Fibroblast of skin of left biceps (primary cell): ENCODE measurements at places on chromosomes 1 and 21.

DNA sequence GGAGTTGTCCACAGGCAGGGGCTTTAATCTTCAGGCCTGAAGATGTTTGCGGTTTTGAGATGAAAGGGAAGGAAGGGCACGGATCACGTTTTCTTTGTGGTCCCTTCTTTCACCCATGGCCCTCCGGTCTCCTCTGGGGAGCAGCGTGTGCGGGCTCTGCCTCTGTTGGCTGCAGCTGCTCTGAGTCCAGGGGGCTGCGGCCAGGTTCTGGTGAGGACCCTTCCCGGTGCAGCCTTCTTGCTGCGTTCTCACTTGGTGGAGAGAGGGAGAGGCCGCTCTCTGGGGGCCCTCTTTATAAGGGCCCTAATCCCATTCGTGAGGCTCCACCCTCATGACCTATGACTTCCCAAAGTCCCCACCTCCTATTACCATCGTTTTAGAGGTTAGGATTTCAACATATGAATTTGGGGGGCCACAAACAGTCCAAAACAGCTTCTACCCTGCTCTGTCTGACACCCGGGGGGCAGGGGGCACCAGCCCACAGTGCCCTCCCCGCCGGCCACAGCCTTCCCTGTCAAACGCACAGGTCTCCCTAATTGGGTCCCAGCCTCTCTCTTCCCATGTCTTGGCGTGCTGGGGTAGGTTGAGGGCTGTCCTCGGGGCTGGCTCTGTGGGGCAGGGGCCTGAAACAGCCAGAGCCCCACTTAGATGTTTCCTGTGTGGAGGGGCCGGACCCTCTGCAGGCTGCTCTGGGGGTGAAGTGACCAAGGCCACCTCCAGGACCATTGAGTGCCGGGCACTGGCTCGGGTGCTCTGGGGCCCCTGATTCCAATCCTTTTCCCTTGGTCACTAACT is 100.1 kb upstream of the C1orf174 start:
- no peak for DNase-seq

DNA sequence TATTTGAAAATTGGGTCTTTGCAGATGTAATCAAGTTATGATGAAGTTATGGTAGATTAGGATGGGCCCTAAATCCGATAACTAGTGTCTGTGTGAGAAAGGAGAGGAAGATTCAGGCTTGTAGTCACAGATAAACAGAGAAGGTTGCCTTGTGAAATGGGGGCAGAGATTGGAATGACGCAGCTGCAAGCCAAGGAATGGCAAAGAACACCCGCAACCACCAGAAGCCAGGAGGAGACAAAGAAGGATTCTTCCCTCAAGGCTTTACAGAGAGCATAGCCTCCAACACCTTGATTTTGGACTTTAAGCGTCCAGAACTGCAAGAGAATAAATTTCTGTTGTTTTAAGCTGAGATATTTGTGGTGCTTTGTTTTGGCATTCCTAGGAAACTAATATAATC is 35.4 kb upstream of the COL24A1 start:
- no peak for DNase-seq

DNA sequence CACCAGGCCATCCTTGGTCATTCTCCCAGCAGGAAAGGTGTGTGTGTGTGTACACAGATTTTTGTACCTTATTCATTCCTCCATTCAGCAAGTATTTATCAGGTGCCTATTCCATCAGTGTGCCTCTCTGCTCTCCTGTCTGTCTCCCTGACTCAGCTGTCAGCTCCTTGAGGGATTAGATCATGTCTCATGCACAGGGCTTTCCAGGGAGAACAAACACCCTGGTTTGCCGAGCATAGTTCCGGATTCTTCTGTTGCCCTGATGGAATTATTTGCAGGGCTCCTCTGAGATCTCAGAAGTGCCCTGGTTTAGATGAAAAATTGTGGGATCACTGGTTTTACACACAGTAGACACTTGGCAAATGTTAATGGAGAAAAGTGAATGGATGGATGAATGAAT is 8.1 kb upstream of the SDHB start:
- DNase-seq: no peak

GRCh38 chr1:177744906-177745305 is 225.0 kb downstream of the SEC16B start:
- DNase-seq: no peak

DNA sequence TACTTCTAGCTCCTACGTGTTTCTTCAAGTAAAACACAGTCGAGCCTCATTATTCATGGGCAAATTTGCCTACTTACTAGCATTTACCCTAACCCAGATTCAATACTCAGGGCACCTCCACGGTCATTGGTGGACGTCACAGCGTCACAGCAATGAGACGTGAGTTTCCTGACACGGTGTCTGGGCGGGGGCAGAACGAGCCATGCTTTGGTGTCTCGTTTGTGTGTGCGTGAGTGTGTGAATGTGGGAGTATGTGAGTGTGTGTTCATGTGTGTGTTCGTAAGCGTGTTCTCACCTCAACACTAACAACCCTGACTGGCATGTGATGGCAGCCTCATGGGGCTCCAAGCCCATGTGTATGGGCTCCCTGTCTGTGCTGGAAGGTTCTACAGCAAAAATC is 17.5 kb upstream of the COL18A1 start:
- DNase-seq: no peak

DNA sequence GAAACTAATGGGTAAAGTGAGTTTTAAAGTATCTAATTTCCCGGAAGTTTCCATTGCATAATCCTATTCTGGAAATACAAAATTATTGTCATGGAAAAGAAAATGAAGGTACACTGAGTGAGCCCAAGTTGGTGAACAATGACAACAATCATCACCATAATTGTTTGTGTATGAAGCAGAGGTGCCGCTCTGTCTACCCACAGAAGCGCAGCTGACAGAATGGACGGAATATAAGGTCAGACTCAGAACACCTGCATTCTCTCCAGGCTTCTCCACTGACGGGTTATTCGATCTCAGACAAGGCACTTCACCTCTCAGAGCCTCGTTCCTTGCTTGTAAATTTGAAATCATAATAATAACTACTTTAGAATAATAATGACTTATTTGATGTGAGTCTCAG is 99.1 kb upstream of the NGF start:
- no peak for DNase-seq

DNA sequence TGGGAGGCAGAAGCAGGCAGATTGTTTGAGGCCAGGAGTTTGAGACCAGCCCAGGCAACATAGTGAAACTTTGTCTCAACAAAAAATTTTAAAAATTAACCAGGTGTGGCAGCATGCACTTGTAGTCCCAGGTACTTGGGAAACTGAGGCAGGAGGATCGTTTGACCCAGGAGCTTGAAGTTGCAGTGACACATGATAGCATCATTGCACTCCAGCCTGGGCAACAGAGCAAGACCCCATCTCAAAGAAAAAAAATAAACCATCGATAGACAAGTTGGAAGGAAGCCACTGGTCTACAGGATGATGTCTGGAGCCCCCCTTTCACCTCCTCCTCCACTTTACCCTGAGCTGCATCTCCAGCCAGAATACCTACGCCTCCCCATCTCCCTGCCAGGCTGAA is 16.5 kb downstream of the S100A6 start:
- DNase-seq: no peak

DNA sequence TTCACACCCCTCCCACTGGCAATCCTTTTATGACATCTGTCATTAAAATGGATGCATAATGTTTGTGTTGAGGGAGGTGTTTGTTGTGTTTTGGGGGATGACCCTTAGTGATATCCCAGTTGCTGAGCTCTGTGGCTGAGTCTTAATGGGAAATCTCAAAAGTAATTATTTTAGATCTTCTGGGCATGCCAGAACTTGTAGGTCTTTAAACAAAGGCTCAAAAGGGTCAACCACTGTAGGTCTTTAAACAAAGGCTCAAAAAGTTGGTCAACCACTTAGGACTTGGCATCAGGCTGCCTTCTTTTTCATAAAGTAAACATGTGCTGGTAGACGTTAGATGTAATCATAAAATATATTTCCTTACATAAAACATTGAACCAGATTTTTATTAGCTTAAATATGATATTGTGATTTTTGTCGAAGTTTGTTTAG is 78.0 kb downstream of the CDC14A start:
- no peak for DNase-seq

- DNase-seq: no peak
Observed at GRCh38 chr1:176444286-176444685, 18.7 kb upstream of the PAPPA2 start.

DNA sequence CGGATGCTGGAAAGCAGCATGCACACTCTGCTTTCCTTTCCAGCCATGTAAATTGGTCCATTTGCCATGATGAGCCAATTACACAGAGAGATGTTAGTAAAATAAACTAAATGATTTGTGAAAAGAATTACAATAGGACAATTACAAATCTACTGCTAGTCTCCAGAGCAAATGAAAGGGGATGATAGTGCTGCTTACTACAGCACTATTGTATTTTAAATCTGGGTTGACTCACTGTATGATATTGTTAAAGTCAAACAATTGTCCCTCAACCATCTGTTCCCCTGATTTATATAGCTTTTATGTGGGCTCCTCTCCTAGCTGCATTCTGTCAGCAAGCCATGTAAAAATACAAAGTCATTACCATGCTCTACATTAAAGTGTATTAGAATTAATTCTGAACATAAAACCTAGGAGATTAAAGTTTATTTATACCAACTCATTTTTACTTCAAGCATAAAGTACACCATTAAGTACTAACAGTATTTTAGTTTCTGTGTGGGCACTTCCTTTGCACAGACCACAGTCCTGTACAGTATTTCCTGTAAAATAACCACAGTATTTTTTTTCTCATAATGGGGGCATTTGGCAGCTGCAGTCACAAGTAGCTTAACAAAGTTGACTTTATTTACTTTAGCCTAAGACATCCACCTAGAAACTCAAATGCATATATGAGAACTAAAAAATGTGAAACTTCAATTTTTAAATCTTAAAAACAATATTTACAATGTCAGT is 135.8 kb downstream of the VAV3 start:
- no peak for DNase-seq

DNA sequence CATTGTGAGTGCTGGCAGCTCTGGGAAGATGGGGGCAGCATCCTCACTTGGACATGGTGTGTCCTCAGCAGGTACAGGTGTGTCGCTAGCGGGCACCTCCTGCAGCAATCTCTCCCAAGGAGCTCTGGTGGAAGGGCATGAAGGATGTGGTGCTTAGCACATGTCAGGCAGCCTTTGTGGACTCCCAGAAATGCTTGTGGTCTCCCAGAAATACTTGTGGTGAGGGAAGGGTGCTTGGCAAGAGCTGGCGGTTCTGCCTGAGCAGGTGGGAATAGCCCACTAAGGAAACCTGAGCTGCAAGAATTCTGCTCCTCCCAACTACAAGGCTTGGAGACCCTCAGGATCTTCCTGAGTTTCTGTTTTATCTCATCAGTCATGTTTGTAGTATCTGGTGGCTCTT is 371.6 kb downstream of the PRDM2 start:
- DNase-seq: no peak

DNA sequence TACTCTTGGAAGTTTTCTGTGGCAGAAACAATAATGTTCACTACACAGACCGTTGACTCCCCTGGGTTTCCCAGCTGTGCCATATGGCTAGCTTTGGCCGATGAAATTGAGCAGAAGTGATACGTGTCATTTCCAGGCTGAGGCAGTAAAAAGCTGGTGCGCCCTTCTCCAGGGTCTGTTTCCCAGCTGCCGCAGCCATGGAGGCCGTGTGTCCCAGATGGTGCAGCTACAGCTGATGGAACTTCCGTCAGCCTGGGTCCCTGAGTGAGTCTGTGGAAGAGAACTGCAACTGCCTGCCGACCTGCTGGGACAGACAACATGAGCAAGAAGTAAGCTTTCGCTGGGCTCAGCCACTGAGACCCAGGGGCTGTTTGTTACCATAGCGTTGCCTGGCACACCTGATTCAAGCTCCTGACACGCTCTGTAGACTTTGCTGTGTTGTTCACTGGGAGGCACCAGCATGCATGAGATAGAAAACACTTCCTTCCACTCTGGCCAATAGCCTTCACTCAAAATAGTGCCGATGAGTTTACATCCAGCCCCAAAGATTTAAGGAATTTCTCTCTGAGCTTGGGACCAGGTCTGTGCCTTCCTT is 116.3 kb upstream of the SLC25A33 start:
- no peak for DNase-seq
